ENCODE measurements at places on chromosomes 2 and 18. TPM values are rescaled to one million over a fixed set of nuclear protein-coding genes. Genes with fewer than 3 reads are reported as not detected.

DNA sequence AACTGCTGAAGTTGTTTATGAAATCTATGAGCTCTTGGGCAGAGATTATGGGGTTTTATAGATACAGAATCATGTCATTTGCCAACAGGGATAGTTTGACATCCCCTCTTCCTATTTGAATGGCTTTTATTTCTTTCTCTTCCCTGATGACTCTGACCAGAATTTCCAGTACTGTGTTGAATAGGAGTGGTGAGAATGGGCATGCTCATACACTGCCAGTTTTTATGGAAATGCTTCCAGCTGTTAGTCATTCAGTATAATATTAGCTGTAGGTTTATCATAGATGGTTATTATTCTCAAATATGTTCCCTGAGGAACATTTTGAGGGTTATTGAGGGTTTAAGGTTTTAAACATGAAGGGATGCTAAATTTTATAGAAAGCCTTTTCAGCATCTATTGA, 121.2 kb downstream of the NR4A2 start:
- DNase-seq = no peak

- no peak for DNase-seq
Measured at GRCh38 chr2:113875135-113875534, 14.8 kb upstream of the ACTR3 start.

GRCh38 chr2:206379886-206380285, 63.4 kb upstream of the ADAM23 start:
- no peak for DNase-seq

DNA sequence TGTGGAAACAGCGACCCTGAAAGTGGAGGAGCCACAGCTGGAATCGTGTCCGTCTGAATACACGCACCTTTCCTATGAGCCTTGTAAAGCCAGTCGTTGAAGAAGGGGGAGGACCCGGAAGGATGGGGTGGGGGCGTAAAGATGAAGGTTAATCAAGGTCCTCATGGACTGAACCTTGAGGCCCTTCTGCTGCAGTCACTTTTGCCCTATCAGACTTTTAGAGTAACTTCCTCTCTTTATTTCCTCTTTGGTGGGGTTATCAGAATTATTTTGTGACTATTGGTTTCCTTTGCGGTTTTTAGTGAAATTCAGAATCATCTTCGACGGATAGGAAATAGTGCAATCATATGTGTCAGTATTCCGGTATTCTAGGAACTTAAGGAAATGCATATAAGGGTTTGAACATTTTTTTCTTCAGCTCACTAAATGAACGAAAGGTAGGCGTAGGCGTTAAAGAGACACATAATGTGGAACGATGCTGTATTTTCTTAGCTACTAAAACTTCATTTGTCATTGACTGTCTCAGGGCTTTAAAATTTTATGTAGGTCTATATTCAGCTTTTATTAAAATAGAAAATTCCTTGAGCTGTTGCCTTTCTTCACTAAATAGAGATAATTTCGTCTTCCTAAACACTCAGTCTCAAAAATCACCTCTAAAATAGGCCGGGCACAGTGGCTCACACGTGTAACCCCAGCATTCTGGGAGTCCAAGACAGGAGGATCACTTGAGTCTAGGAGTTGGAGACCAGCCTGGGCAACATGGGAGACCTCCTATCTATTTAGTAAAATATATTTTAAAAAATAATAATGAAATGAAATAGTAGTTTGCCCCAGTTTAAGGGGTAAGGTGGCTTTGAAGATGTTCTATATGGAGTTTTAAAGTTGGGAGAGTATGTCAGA, 1.4 kb upstream of the YES1 start:
- DNase-seq = no peak

DNA sequence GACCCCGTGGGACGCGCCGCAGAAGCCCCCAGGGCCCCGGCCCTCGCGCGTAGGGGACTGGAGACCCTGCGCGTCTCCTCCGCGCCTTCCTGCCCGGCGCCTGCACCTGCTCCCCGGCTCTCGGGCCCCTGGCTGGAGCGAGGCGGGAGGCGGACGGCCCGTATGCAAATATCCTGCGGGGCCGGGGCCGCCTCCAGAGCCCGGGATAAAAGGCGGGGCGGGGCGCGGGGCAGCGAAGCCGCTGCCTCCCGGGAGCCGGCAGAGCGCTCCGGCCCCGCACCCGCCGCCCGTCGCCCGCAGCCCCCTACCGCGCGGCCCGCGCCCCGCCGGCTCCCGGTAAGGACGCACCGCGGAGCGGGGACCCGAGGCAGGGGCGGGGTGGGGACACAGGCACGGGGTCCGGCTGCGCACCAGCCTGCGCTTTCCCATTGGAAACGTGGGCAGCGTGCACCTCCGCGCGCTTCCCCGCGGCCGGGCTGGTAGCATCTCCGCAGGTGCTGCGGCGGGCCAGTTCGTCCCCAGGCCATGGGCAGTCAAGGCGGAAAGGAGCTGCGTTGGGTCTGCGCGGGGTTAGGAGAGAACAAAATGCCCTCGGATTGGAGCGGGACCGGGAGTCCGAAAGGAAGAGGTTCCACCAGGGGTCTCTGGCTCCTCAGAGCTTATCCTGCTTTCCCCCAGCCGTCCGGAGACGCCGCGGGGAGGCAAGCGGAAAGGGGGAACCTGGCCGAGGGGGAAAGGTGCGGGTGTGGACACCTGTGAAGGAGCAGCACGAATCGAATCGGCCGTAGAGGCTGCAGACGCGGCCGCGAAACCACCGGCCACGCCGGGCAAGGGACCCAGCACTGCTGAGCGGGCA, at the start of gene ATP6V1C2:
Gene ATP6V1C2, plus strand, starts transcription at position 235 of the 856 bp plus-strand sequence. CDS start 1,220 bp downstream, outside the sequence.
- DNase-seq = peak; percentile 26

DNA sequence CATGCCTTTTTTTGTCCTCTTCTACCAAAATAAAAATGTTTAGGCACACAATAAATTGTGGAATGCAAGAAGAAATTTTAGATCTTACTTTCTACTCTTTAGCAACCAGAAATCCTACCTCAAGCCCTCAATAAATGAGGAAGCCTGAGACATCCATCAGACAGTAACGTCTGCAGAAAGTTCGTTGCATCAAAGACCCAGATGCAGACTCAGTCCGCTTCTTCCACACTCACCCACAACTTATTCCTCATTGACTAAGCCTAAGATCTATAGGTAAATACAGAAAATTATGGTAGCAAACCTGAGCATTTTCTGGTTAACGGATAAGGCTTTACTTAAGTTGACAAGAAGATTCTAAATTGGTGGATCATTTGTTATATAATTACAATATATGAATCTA, 579.4 kb upstream of the ID2 start:
- no peak for DNase-seq

The SERPINB12 gene
- total RNA-seq = not detected

The PRSS56 gene
- not detected for total RNA-seq

The UGT1A10 gene
- total RNA-seq = not detected
